Activated CD8-positive, alpha-beta T cell treated with anti-CD3 and anti-CD28 coated beads for 36 hours (primary cell): ENCODE measurements at places on chromosomes 2 and 18. TPM values are rescaled to one million over a fixed set of nuclear protein-coding genes. Genes with fewer than 3 reads are reported as not detected.

DNA sequence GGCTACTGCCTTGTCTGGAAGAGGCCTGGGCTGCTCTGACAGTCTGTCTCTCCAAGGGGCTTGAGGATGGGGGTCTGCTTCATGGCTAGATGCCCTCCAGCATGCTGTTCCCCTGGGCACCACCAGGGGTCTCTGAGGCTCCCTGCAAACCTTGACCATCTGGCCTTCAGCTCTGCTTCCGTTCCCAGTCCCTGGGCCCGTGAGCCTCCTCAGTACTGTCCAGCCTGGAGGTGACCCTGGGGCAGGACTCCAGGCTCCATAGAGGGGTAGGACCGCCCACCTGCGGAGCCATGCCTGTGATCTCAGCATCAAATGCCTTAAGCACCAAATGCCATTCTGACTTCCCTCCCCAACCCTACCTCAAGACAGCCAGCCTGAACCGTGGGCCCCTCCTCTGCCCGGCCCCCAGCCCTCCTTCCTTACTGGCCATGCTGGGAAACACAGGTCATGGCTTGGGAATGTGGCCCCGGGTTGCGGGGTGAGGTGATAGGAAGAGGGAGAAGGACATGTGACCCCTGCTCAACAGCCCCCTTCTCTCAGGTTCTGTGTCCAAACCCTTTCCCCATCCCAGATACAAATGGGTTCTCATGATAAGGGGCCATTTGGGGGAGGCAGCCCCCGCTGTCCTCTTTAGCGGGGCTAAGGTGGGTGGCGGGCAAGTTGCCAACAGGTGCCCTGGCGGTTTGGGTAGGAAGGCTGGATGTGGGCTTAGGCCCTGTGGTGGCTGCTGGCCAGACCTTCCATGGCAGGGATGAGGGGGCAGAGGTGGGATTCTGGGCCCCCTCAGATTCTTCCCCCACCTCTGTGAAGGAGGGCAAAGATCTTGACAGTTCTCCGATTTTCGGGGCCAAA, 25.0 kb downstream of the SPEG start:
- no peaks in the 10 kb centered on the region for H3K36me3 ChIP-seq
- H3K27me3 ChIP-seq = no peaks in the 10 kb centered on the region
- peak; percentile 62 for DNase-seq
- no peak overlapping the region for H3K4me3 ChIP-seq
- peaks cover 14% of the 10 kb centered on the region for H3K4me1 ChIP-seq

GRCh38 chr2:207285473-207285815, 119.7 kb upstream of the KLF7 start:
- peaks cover 36% of the 10 kb centered on the region for H3K4me1 ChIP-seq
- no peaks in the 10 kb centered on the region for H3K36me3 ChIP-seq
- no peak overlapping the region for H3K27ac ChIP-seq
- H3K4me3 ChIP-seq = no peak overlapping the region
- H3K27me3 ChIP-seq = no peaks in the 10 kb centered on the region

- H3K4me1 ChIP-seq = peaks cover 54% of the 10 kb centered on the region
- DNase-seq = peak; percentile 39
- H3K36me3 ChIP-seq = peaks cover 27% of the 10 kb centered on the region
- no peak overlapping the region for H3K27ac ChIP-seq
These were observed 2.8 kb upstream of the PPP4R3B start for GRCh38 chr2:55620123-55620779.

GRCh38 chr2:216680951-216681629, 14.3 kb downstream of the IGFBP5 start:
- H3K27ac ChIP-seq = no peak overlapping the region
- H3K27me3 ChIP-seq = peaks cover 20% of the 10 kb centered on the region
- H3K36me3 ChIP-seq = no peaks in the 10 kb centered on the region
- no peak for DNase-seq
- no peak overlapping the region for H3K4me3 ChIP-seq

GRCh38 chr2:236587861-236588815, 18.5 kb downstream of the ACKR3 start:
- no peaks in the 10 kb centered on the region for H3K27me3 ChIP-seq
- H3K4me1 ChIP-seq = no peaks in the 10 kb centered on the region
- H3K4me3 ChIP-seq = no peak overlapping the region
- no peak for DNase-seq
- no peaks in the 10 kb centered on the region for H3K36me3 ChIP-seq
- no peak overlapping the region for H3K27ac ChIP-seq

- peaks cover 15% of the 10 kb centered on the region for H3K4me1 ChIP-seq
- H3K27me3 ChIP-seq = no peaks in the 10 kb centered on the region
- H3K4me3 ChIP-seq = no peak overlapping the region
- no peak for DNase-seq
These were observed 177.1 kb downstream of the FAM210A start for GRCh38 chr18:13548966-13549879.

DNA sequence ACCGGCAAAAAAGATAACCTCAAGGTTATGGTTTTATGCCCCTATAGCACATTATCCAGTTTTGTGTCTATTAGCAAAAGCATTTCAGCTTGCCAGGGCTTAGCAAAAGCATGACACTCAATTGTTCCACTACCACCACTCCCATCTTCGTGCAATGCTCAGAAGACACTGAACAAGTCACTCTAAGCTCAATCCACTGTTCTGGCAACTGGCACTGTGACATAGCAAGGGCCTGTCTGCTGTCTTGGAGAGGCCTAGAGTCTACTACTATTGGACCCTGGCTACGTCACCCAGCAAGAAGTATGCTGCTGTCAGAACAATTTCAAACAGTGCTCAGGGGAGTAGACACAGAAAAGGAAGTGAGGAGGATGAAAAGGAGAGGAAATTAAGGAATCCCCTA, 103.5 kb upstream of the PPP1CB start:
- peak overlapping the region; percentile 81 for H3K27ac ChIP-seq
- no peak overlapping the region for H3K4me3 ChIP-seq
- peaks cover 35% of the 10 kb centered on the region for H3K4me1 ChIP-seq
- peak; percentile 47 for DNase-seq
- no peaks in the 10 kb centered on the region for H3K36me3 ChIP-seq

DNA sequence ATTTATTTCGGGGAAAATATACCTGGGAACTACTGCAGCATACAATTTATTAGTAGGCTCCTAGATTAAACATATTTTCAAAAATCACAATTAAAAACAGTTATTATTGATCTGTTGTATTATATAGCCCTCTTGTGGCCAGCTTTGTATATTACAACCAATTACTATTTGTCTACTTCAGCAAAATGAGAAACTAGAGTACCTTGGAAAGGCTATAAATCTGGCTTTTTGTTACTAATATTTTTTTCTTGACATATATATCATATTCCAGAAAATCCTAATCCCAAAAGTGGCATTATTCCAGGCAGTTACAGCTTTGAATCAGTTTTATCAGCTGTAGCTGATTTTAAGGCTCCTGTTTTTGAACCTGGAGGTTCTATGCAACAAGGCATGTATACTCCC, 101.2 kb downstream of the UBR3 start:
- H3K27me3 ChIP-seq = no peaks in the 10 kb centered on the region
- no peaks in the 10 kb centered on the region for H3K4me1 ChIP-seq
- no peak for DNase-seq
- no peak overlapping the region for H3K4me3 ChIP-seq
- no peak overlapping the region for H3K27ac ChIP-seq
- peaks cover 2% of the 10 kb centered on the region for H3K36me3 ChIP-seq

DNA sequence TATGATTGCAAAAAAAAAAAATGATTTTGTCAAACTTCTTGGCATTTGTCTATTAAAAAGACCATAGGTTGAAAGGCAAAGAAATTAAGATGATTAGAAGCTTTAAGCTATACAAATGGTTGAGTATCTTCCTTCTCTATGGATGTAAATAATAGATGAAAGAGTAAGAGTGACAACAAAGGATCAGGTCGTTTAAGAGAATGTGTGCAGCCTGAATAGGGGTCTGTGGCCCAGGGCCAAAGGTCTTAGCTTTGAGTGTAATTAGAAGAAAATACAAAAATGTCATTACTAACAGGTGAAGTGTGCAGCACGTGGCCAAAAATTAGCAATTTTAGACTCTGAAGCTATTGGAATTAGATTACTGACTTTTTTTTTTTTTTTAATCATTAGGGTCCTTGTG, 122.4 kb downstream of the GREB1L start:
- DNase-seq = no peak
- H3K27me3 ChIP-seq = peaks cover 13% of the 10 kb centered on the region
- H3K27ac ChIP-seq = no peak overlapping the region

DNA sequence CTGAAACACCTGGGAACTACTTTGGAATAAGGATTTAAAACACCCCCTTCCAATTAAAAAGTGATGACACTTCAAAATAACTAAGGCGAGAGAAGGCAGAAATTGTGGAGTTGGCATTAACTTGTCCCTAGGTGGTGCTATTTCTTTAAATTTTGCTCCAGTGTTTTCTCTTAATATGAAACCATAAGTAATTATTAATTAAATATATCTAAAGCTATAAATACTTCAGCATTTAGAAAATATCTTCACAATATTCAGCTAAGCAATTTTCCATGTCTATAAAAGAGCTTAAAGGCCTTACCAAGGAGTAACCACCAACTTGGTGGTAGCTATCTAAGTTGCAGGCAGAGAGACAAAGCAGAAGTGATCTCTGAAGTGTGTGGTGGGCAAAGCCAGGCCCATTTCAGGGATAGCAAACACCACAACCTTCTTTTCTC, 186.8 kb upstream of the PGAP1 start:
- no peak for DNase-seq
- peak overlapping the region; percentile 82 for H3K27ac ChIP-seq
- peaks cover 30% of the 10 kb centered on the region for H3K36me3 ChIP-seq

Gene CRYBA2
- not detected for total RNA-seq

Gene ACVR1C
- total RNA-seq = 2.2 TPM

Gene ID2
- 85.7 TPM for total RNA-seq

Gene CD207
- not detected for total RNA-seq

Gene SPDYA
- total RNA-seq = 1.4 TPM

Gene SPP2
- not detected for total RNA-seq
